ENCODE measurements at places on chromosomes 7 and 10. TPM values are rescaled to one million over a fixed set of nuclear protein-coding genes. Genes with fewer than 3 reads are reported as not detected.
A peak's percentile ranks its signal among the peaks of the same experiment; 100 is the strongest.

DNA sequence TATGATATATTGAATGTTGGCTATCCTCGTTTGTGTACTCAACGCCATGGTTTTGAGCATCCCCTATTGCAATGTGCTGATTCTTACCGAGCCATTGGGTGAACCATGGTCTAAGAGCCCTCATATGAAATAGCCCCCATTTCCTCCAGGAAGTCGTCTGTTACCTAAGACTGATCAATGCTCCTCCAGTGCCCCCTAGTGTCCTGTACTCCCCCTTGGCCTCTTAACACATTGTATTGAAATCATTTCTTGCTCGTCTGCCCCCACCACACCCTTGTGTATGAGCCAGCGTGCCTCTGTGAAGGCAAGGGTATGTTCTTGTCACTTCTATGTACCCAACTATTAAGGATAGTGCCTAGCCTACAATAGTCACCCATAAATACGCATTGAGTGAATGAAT is 11.2 kb upstream of the SLC35B4 start:
- DNase-seq, result peak; percentile 23

GRCh38 chr7:17105701-17106100 is 192.8 kb upstream of the AHR start:
- no peak for DNase-seq

GRCh38 chr10:71221586-71222202 is 9.3 kb downstream of the UNC5B start:
- DNase-seq, result no peak

The TRPV5 gene
- total RNA-seq, result not detected

- DNase-seq, result no peak
Observed at GRCh38 chr7:131540491-131541162, 15.8 kb downstream of the PODXL start.

The LRRC61 gene
- total RNA-seq, result 13.8 TPM

DNA sequence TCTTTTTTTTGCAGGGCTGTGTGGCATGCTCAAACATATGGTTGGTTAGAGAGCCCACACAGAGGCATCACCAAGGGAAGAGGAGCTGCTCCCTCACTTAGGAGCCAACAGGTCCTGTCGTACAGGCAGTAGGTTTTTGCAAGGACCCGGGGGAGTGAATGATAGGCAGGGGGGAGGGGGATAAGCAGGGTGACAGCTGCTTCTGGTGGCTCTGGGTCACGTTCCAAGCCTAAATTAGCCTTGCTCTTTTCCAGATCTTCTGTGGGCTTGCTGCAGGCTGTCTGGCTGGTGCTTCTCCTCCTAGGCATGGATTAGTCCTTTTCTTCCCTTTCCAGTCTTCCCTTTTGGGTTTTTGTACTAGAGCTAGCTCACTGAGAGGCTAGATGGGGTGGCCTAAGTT is 117.7 kb upstream of the PODXL start:
- DNase-seq, result no peak

The NOM1 gene
- 40.7 TPM for total RNA-seq

All from naive thymus-derived CD4-positive, alpha-beta T cell (primary cell).